Right renal cortex interstitium (tissue), 3 donors: ENCODE measurements at places on chromosomes 16 and 17. TPM values are rescaled to one million over a fixed set of nuclear protein-coding genes. Genes with fewer than 3 reads are reported as not detected.

GRCh38 chr16:11112723-11113348, 143.2 kb downstream of the SOCS1 start:
- no peak for DNase-seq

- DNase-seq, result no peak
Observed at GRCh38 chr17:74452033-74452840, 14.2 kb upstream of the CD300A start.

GRCh38 chr17:57405491-57406072, 149.3 kb downstream of the MSI2 start:
- DNase-seq, result no peak

GRCh38 chr16:11274964-11275363, 1.3 kb downstream of the PRM2 start:
- no peak for DNase-seq

- DNase-seq, result no peak
Observed at GRCh38 chr17:29021226-29021625, 15.4 kb upstream of the SEZ6 start.

DNA sequence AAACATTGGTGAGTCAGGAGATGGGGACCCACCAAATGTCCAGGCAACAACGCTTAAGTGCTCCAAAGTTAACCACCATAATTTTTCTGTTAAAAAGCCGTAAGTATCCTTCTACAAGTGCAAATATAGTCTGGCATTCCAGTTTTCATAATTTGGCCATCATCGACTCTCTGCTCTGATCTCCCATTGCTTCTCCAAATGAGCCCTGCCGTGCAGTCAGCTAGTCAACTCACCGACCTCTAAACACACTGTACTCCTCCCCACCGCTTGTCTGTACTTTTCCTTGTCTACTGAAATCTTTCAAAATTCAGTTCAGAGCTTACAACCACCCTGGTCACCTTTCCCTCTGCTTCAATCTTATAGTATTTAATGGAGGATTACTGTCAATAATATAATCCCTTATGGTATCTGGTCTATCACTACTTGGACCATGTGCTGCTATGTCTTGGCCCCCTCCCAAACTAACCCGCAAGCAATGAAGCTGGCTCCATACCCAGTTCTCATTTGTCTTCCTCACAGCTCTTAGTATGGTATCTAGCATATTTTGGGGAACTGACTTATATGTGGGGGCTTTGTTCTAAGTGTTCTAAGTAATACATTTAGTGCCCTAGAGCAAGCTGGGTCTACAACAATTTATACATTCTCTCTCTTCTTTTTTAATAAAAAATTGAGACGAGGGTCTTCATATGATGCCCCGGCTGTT, 52.7 kb upstream of the SLC25A19 start:
- DNase-seq, result no peak

- no peak for DNase-seq
Observed at GRCh38 chr17:63354256-63354655, 91.8 kb downstream of the CYB561 start.

DNA sequence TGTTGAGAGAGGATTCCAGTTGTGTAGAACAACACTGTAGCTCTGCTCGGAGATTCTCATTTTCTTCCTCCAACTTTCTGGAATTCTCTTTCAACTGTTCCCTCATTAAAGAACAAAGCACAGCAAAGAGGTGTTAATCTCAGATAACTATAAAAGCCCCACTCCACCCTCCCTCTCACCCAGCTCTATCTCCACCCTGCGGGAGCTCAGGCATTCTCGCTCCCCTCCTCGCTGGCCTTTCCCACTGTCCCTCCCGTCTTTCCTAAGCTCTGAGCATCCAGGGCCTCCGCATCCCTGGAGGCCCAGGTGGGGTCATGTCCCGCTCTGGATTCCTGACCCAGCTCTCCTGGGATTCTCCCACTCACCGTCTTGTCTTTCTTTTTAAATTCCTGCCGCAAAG, 35.1 kb downstream of the DHX38 start:
- DNase-seq, result no peak

DNA sequence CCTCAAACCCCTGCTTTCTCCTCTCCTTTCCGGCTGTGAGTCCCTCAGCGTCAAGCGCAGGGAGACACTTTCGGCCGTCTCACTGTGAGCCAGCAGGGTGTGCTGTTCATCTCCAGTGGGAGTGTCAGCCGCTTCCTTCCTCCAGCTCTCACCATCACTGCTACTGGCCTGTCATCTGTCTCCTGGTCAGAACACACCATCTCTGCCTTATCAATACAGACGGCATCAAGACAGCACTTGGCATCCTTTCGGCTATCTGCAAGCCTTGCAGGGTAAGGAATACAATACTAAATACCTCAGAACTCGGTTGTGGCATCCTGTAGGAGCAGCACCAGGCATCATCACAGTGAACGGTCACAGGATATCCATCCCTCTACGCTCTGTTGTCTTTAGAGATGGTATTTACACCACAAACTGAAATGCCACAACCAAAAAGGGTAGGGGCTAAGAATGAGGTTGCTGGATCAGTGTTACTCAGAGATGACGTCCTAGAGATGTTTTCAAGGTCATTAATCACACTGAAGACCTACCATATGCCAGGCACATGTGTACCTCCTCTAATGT, 20.7 kb upstream of the CMTM4 start:
- no peak for DNase-seq

DNA sequence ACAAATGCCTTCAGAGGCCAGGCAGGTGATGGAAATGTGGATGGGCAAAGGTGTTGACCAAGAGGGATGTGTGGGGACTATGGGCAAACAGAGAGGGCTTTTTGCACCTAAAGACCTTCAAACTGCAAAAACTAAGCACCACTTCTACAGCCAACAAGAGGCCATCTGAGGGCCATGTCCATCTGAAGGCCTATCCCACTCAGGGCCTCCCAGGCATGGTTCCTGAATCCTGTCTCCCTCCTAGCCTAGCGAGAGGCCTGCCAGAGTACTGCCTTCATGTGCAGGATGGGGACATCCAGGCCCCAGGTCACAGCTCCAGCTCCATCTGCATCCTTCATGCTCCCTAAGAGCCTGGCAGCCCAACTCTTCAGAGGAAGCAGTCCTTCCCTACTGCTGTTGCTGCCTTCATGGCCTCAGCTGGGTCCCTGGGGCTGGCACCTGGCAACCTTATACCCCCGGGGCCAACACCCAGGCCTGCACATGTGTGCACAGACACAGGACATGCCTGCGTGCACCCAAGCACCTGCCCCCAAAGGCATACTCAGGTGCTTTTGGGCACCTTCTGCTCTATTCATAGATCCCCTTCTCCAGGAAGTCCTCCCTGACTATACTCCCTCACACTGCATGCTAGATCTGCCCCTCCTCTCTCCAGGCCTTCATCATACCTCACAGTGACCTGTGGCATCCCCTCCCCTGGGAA, 95.2 kb downstream of the C16orf78 start:
- no peak for DNase-seq

GRCh38 chr17:17126131-17127110, 79.7 kb downstream of the PLD6 start:
- no peak for DNase-seq

DNA sequence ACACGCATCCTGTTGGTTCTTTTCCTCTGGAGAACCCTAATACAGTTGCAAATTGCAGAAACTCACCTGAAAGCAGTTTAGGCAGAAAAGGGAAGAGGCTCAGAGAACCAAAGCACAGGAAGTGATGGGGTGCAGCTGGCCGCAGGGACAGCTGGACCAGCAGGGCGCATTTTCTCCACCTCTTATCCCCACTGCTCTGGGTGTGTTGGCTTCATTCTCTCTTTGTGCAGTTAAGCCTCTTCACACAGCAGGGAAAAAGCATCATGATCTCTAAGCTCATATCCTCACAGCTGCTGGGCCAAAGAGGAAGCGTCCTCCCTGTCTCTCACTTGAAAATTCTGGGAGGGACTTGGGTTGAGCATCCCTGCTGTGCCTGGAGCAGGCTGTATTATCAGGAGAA, 20.0 kb upstream of the LRRC75A start:
- no peak for DNase-seq

GRCh38 chr17:41895617-41896016, 23.1 kb downstream of the ACLY start:
- DNase-seq, result no peak

GRCh38 chr17:62657145-62657665, 29.7 kb downstream of the MRC2 start:
- DNase-seq, result no peak

GRCh38 chr16:53085931-53086421, 31.2 kb downstream of the CHD9 start:
- no peak for DNase-seq

DNA sequence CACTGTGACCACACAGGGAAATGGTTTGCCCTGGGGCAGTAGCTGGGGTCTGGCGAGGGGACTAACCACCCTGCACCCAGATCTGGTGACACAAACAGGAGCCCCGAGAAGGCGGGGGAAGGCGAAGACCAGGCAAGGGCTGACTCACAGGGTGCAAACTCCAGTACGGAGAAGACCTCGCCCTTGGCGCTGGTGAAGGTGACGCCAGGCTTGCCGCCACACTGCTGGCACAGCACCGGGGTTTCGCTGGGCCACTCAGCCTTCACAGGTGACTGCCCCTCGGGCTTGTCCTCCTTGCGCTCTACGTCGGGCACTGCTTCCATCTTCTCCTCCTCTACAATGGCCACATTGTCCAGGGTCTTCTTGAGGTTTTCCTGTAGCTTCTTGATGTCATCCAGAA, 11.6 kb downstream of the SPHK1 start:
- no peak for DNase-seq

DNA sequence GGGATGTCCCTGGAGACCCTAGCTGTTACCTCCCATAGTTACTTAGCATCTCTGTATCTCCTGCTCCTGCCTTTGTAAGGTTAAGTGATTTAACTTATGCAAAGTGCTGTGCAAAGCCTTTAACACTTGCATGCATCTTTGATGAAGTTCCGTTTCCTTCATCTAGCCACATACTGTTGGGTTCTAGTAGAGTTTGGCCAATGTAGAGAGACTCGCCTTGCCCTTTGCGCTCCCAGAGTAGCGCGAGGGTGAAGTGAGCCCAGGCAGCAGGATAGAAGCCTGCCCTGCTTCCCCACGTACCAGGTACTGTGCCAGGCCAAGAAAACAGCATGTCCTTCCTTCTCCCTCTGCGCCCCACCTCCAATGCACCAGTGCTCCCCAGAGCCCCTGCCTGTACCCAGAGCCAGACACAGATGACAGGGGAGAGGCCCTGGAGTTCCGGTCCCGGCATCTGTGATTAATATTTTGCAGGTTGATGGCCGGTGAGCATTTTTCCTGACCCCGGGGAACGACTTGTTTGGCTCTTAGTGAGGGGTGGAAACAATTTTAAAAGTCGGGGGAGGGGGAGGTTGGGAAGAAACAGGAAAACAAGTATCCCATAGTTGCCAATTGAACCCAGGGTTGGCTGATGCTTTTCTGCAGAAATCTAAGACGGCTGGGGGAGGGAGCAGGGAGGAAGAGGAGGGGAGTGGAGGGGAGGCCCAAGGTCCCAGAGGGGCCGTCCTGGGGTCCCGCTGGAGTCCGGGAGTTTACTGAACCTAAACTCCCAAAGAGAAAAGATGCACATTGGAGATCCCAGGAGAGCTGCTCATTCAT, 13.1 kb upstream of the CDC42EP4 start:
- DNase-seq, result no peak

- DNase-seq, result no peak
Observed at GRCh38 chr17:62780269-62780668, 27.8 kb downstream of the MARCHF10 start.

- DNase-seq, result peak; percentile 41
Observed at GRCh38 chr16:80996688-80997138, 10.0 kb downstream of the CMC2 start.

DNA sequence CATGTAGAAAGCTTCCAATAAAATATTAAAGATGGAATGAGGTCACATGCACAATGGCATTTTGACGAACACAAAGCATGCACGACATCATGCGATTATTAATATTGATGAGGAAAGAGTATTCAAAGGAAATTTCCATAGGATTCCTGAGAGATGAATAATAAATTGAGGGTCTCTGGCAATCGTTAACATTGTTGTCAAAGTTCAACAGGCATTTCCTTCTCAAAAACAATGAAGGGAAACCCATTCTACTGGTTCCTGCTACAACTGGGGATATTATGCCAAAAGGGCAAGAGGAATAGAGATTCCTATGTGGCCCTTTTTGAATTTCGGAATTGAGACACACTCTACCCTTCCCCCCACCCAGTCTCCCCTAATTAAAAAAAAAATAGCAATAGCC, 128.3 kb upstream of the NUDT7 start:
- no peak for DNase-seq

GRCh38 chr16:85847681-85848601, 48.4 kb downstream of the COX4I1 start:
- no peak for DNase-seq

DNA sequence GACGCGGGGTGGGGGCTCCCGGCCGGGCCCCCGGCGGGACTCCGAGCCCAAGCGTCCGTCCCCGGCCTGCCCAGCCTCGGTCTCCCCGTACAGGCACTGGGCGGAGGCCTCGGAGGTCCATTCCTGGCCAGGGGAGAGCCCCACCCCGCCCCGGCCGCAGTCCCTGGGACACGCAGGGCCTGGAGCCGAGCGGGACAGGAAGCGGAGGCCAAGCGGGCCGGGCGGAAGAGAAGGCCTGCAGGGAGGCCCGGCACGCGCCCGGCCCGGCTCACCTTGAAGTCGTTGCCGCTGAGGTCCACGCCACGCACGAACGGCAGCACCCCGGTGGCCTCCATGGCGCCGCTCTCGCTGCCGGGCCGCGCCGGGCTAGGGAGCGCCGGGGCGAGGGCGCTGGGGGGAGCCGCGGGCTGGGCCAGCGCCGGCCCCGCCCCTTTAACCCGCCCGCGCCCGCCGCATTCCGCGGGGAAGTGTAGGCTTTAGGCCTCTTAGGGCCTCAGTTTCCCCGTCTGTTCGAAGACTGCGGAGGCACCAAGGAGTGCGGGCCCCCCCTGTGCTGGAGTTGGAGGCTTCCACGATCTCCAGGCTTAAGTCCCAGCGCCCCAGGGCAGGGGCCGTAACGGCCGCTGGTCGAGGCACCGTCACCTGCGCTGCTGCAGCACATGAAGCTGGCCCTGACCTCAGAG, at the start of gene FLII:
Gene FLII (minus strand): TSS at position 383 of the 683 bp plus-strand sequence. CDS start 48 bp downstream, at position 335.
- DNase-seq, result peak; percentile 32

GRCh38 chr16:71610936-71611871, 14.8 kb upstream of the MARVELD3 start:
- DNase-seq, result no peak

- DNase-seq, result no peak
Observed at GRCh38 chr17:51640108-51640622, 379.8 kb downstream of the UTP18 start.

MARVELD3 gene
- 15.9 TPM for polyA plus RNA-seq

NPB gene
- 1.4 TPM for polyA plus RNA-seq

FOXF1 gene
- 0.04 TPM for polyA plus RNA-seq

CBX8 gene
- polyA plus RNA-seq, result 12.3 TPM

SOX8 gene
- polyA plus RNA-seq, result 2.8 TPM

HEATR9 gene
- not detected for polyA plus RNA-seq

DHRS7C gene
- not detected for polyA plus RNA-seq

TBC1D3H gene
- polyA plus RNA-seq, result not detected

KRTAP17-1 gene
- not detected for polyA plus RNA-seq

TRIM65 gene
- polyA plus RNA-seq, result 12.4 TPM

B9D1 gene
- polyA plus RNA-seq, result 31.7 TPM

GCGR gene
- 8.3 TPM for polyA plus RNA-seq
